Stimulated activated CD8-positive, alpha-beta memory T cell treated with anti-CD3 and anti-CD28 coated beads, Interleukin-4, amount 100 ng/mL, for 24 hours (primary cell): ENCODE measurements at places on chromosomes 3 and 15.

- DNase-seq = no peak
These were observed 62.1 kb downstream of the LRRC49 start for GRCh38 chr15:70954733-70955132.

DNA sequence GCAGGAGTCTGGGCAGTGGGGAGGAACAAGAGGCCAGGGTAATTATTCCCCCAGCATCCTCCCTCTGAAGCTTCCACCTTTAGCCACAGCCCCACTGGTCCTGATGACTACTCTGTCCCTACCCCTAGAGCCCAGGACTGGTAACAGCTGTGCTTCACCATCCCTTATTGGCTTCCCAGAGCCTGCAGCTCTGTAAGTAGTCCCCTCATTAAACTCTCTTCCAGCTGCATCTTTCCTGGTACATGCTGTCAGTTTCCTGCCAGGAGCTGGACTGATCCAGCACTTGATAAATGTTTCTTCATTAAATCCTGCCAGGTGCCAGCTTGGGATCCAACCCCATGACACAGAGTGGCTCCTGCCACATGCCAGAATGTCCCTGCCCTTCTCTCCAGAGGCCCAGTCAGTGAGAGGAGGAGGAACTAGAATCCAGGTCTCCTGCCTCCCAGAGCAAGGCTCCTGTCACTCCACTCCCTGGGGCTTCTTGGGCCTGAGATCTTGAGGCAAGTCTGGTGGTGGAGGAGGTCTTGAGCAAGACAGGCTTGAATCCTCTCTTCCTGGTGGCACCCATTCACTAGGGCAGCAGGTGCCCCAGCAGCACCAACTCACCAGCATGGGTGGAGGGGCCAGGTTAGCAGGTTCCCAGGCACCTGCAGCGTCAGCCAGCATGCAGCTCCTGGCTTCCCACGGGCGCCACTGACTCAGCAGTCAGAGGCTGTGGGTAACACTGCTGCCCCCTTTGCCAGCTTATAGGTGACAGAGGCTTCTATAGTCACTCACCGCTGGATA is 27.6 kb downstream of the FBXW12 start:
- no peak for DNase-seq

DNA sequence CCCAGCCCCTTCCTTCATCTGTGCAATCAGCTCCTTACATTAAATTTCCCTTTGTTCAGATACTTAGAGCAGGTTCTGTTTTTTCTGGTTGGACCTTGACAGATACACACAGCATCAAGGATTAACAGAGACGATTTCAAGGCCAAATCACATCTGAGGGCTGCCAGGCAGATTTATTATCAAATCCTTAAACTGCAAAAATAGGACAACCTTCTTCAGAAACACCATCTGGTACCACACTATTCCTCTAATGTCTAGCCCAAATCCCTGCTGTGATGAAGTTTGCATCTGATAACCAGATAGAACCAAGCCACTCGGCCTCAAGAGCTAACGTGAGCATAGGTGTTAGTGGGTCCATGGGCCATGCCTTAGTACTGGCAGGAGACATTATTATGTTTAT is 250.7 kb upstream of the PROK2 start:
- no peak for DNase-seq

DNA sequence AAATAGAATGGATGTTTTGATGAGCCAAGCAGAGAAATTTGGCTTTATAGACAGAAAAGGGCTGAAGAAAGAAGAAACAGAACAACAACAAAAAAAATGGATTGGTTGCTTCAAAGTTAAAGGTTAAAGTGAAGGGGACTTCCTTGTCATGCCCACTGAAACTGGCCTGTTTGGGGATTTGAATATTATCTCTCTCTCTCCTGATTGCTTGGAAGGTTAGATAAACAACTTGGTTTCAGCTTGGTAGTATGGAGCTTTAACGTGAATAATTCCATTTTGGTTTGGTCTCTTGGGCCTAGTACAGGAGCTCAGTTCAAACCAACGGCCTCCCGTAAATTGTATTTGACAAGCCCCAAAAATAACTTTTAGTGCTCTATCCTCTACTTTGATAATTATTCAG is 70.8 kb upstream of the MBNL1 start:
- no peak for DNase-seq

- no peak for DNase-seq
These were observed 100.6 kb downstream of the TLE3 start for GRCh38 chr15:69997161-69997485.

GRCh38 chr3:105965384-105965783 is 96.6 kb upstream of the CBLB start:
- DNase-seq = no peak

GRCh38 chr3:51336261-51336660 is 48.8 kb upstream of the MANF start:
- no peak for DNase-seq

GRCh38 chr15:55589287-55589686 is 1.1 kb upstream of the PYGO1 start:
- no peak for DNase-seq

DNA sequence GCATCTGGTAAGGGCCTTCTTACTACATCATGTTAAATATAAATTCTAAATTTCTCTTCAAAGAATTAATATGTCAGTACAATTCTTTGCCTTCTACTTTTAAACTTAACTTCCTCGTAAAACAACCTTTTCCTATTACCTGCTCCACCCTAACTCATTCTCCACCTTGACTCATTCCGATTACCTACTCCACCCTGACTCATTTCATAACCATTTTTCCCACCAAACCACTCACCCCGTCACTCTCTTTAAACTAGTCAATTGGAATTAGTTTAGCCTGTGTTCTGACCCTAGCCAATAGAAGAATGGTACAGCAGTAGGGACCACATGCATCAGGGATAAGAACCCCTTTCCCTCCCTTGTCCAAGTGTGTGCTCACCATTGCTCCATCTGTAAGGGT is 65.6 kb downstream of the PLSCR2 start:
- DNase-seq = no peak

DNA sequence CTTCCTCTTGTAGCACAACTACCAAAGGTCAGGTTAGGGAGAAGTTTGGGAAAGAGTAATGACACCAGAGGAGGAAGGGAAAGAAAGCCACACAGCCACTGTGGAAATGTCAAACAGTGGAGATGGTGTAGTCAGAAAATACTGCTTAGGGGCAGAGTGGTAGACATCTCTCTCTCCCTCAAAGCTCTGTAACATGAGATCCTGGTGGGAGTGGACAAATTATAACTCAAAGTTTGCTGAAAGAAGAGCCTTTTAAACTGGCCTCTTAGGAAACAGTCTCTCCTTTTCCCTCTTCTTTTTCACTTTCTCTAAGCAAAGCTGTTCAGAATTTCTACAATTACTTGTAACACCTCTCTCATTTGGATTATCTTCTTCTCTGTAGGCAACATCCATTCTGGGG is 55.8 kb downstream of the LRRN1 start:
- no peak for DNase-seq

- no peak for DNase-seq
These were observed 122.0 kb upstream of the RGMA start for GRCh38 chr15:93210995-93211394.

GRCh38 chr3:123053107-123053506 is 13.7 kb upstream of the PDIA5 start:
- no peak for DNase-seq

GRCh38 chr3:187758318-187758955 is 13.2 kb upstream of the BCL6 start:
- DNase-seq = no peak

DNA sequence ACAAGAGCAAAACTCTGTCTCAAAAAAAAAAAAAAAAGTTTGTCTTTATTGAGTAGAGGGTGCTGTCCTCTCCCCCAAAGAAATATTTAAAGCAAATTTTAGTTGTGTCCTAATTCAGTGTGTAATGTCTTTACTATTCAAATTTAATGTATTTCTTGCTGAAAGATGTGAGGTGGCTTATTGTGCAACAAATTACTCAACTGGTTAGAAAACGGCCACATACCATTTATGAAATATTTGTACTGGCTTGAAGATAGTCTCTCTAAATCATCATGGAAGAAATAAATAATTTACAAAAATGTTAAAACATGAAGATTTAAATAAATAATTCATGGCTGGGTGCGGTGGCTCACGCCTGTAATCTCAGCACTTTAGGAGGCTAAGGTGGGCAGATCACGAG is 63.0 kb downstream of the SLTM start:
- no peak for DNase-seq
